Central memory CD4-positive, alpha-beta T cell (primary cell): ENCODE measurements at places on chromosomes 7 and 10.
A peak's percentile ranks its signal among the peaks of the same experiment; 100 is the strongest.

GRCh38 chr10:33335801-33336581 lies 1.5 kb upstream of the NRP1 start:
- no peak for DNase-seq

GRCh38 chr10:87878664-87879459 lies 15.4 kb downstream of the PTEN start:
- DNase-seq, result no peak

DNA sequence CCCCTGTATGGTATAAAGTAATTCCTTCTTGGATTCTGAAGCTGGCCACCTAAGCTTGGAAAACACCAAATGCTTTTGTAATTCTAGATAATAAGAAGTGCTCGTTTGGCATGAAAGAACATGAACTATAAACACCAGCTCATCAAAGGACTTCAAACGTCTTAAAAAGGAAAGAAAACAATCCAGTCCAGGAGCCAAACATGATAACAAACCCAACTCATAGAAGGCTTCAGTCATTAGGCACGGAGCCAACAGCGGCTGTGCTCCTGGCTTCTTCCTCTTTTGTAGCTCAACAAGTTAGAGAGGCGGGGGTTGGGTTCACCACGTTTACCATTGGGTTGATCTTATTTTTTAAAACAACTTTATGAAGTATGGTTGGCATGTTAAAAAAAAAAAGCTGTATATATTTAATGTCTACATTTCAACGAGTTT lies 56.4 kb upstream of the ECHDC3 start:
- peak; percentile 58 for DNase-seq

DNA sequence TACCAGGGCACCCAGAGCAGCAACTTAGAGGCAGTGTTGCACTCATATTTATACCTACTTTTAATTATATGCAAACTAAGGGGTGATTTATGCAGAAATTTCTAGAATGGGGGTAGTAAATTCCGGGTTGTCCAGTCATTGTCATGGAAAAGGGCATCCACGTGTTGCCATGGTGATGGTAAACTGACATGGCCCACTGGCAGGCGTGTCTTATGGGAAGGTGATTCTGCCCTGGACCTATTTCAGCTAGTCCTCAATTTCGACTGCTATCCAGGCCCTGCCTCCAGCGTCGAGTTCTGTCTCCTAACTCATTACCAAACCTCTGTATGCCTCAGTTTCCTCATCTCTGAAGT lies 12.8 kb downstream of the SNX8 start:
- DNase-seq, result no peak

DNA sequence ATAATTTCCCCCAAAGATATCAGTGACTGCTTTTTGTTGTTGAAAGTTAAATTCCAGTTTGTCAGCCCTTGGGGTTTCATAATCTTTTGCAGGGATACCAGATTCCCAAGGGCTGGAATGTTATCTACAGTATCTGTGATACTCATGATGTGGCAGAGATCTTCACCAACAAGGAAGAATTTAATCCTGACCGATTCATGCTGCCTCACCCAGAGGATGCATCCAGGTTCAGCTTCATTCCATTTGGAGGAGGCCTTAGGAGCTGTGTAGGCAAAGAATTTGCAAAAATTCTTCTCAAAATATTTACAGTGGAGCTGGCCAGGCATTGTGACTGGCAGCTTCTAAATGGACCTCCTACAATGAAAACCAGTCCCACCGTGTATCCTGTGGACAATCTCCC lies 3.2 kb downstream of the CYP26A1 start:
- no peak for DNase-seq

GRCh38 chr10:60363187-60363586 lies 26.5 kb downstream of the ANK3 start:
- no peak for DNase-seq

DNA sequence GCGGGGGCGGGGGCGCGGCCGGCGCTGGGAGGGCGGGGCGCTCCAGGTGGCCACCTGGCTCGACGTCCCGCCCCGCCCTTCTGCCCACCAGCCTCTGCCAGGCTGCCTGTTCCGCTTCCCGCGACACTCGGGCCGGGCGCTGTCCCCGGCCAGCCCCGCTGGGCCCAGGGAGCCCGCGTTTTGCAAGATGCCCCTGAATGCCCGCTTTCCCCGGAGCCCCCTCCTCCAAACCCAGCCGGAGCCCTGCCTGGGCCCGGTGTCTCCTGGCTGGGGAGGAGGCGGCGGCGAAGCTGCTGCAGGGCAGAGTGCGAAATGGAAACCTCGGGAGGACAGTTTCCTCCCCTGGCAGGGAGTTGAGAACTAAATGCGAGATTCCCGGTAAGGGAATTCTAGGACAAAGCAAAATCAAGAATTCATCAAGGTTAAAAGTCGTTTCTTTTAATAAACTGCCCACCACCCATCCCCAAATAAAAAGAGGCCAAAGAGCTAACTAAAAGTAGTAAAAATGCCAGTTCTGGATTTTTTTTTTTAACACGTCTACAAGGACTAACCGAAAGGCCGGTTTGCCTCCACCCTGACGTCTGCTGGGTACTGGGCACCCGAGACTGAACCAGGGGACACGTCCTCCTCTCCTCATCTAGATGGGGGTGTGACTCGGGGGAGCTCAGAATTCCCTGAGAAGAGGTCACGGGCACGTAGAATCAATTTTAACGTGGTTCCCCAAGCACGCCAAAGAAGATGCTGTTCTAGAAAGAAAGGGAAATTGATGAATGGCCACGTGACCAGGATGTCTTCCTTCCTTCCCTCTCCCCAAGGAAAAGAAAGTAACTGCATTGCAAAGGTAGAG lies 200.4 kb upstream of the NFE2L3 start:
- no peak for DNase-seq

DNA sequence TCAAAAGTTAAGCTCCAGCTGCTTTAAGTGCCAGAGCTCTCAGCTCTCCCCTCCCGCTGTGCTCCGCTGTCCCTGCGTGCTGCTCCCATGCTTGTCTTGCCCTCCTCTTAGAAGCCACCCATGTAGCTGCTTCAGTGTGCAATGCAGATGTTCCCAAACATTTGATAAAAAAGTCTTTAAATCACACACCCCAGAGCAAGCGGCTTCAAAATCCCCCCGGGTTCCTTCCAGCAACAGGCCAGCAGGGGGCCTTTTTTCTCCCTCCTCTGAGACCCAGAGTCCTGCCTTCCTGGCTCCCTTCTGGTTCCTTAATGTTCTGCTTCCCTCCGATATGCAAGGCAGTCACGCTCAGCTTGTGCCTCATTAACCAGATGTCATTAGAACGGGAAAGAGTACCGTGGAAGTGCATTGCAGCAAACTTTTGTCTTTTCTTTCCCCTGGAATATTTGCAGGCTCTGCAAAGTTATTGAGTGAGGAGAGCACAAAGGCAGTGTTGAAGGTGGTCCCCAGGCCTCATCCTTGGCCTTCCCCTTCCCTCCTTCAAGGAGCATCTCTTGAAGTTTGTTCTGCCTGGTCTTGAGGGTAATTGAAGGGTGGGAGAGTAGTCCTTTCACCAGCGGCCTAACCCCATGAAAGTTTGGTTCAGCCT lies 25.5 kb downstream of the LDB3 start:
- DNase-seq, result peak; percentile 16

DNA sequence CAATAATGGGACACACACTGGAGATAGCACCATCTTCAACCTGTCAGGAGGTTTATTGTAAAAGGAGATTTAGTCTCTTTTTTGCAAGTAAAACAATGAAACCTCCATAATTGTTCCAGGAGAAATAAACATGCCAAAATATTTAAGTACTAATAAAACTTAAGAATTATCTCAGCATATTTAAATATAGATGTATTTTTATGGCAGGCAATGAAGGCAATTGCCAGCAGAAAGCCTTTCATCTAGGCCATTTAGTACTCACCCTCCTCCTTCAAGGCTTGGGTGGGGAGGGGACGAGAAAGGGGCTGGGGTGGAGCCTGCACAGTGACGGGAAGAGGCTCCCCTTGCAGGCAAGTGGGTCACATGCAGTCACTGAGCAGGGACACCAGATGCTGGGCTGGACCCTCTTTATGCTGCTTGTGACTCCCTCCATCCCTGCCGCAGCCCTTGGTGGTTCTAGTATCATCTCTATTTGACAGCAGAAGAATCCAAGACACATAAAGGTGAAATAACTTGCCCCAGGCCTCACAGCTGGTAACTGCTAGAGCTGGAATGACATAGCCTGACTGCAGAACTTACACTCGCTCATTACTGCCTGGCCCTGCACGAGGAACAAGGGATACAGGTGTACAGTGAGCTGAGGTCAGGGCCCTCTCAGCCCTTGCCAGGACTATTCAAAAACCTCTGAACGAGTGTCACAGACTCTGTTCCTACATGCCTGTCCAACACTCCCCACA lies 449.5 kb upstream of the ZMIZ1 start:
- DNase-seq, result no peak

DNA sequence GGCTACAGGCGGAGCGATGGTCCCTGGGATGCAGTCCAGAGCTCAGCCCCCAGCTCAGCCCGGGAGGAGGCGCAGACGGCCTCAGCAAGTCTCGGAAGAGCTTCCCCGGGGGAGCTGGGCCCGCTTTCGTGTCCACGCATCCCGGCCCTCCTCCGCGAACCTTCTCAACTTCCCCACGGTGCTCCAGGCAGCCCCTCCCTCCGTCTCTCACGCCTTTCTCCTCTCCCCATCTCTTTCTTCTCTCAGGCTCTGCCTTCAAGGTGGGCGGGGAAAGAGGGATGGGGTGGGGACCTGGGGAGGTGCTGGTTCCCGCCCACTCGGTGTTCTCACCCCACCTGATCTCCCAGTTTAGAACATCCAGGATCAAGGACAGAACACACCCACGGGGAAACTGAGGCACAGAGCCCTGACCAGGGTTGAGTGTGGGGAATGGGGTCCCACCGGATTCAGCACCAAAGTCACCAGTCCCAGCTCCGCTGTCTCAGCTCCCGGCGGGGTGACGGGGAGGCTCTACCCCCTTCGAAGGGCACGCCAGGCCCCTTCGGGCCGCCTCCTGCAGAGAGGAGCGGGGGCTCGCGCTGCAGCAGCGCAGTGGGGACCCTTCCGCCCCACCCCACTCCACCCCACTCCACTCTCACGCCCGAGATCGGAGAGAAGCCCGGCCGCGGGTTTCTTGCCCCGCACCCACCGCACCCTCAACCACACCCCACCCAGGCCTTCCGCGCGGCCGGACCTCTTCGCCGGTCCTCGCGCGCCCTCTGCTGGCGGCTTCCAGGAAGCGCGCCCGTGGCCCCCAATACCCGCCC lies 18.2 kb downstream of the POLL start:
- peak; percentile 72 for DNase-seq

- DNase-seq, result no peak
These were observed 185.7 kb upstream of the FZD8 start for GRCh38 chr10:35827783-35828182.

- DNase-seq, result no peak
These were observed 70.1 kb upstream of the ARHGAP21 start for GRCh38 chr10:24793648-24794379.

DNA sequence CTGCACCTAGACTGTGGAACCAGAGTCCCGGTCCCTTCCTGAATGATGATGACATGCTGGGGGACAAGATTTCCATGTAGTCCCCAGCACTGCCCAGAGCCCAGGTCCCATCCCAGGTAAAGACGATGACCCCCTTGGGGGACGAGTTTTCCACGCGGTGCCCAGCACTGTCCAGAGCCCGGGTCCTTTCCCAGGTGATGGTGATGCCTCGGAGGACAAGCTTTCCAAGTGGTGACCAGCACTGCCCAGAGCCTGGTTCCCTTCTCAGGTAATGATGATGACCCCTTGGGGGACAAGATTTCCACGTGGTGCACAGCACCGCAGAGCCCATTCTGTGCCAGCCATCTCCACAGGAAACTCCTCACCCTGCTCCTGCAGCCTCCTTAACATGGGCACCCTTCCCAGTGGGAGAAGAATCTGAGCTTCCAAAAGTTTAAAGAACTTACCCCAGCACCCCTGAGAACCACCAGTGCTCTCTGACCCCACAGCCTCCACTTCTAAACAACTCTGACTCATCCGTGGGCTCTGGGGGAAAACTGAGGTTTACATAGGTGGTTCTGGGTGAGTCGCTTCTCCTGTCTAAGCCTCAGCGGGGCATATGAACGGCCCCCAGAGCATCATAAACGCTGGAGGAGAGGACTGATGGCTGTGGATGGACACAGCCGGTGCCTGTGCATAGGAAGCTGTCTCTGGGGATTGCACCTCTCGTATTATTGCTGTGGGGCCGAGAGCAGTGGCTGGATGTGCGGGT lies 233.2 kb downstream of the TCERG1L start:
- no peak for DNase-seq

DNA sequence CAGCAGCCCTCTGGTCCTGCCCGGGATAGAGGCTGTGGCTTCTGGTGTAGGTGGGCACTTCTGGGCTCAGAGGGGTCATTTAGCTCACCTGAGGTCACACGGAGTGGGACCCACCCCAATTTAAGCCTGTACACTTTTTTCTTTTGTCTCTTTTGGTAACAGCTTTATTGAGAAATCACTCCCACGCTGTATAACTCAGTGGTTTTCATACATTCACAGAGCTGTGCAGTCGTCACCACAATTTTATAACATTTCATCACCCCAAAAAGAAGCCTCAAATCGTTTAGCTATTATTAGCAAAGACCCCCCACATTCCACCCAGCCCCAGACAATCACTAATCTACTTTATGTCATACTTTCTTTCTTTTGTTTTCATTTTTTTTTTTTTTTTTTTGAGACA lies 62.3 kb downstream of the LHPP start:
- DNase-seq, result no peak

GRCh38 chr7:85030893-85031292 lies 156.0 kb downstream of the SEMA3D start:
- DNase-seq, result no peak
